Fibroblast of lung (primary cell): ENCODE measurements at places on chromosomes 5 and 9. TPM values are rescaled to one million over a fixed set of nuclear protein-coding genes. Genes with fewer than 3 reads are reported as not detected.

GRCh38 chr5:73472116-73472515 lies 23.5 kb upstream of the FOXD1 start:
- DNase-seq = no peak

DNA sequence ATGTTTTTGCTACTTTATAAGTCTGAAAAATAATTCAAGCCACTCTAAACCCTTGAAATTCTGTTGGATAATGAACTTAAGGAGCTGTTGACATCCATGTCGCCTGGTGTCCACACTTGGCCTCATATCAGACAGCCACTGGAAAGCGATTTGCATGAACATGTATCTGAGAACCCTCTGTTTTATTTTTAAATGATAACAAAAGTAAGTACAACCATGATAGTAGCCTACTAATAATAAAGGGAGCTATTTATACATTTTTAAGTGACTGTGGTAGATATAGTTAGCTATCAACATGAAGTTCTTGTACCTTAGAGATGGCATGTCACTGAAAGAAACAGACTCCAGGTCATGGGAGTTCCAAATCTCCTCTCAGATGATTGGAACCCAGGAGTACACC lies 53.3 kb downstream of the PLCXD3 start:
- no peak for DNase-seq

DNA sequence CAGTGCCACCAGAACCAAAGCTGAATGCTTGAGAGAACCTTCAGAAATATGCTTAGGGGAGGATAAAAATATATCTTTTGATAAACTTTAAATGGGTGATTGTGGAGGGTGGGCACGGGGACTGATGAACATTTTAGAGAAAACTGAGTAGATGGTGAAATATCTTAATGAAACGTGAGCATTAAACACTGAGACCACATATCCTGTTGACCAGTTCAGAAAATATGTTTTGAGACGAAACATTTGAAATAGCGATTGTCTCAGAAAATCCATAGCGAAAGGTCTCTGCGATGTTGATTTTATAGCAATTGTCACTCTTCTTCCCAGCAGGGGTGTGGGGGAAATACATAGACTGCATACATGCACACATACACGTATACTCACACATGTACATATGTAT lies 231.0 kb downstream of the ESM1 start:
- peak; percentile 31 for DNase-seq

DNA sequence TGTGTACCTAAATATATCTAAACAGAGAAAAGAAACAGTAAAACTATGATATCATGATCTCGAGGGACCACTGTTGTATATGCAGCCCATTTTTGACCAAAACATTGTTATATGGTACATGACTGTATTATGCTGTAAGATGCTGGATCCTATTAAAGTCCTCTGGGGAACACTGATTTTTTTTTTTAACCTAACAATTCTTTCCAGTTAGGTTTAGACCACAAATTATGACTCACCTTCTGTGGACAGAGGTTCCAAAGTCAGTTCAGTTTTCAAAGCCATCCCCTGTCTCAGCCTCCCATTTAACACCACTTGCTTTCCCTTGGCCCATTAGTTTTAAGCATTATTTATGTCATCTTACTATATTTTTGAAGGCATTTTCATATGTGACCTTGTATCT lies 27.1 kb downstream of the TRMO start:
- DNase-seq = no peak

Gene BAAT
- total RNA-seq = not detected in 2 replicates

DNA sequence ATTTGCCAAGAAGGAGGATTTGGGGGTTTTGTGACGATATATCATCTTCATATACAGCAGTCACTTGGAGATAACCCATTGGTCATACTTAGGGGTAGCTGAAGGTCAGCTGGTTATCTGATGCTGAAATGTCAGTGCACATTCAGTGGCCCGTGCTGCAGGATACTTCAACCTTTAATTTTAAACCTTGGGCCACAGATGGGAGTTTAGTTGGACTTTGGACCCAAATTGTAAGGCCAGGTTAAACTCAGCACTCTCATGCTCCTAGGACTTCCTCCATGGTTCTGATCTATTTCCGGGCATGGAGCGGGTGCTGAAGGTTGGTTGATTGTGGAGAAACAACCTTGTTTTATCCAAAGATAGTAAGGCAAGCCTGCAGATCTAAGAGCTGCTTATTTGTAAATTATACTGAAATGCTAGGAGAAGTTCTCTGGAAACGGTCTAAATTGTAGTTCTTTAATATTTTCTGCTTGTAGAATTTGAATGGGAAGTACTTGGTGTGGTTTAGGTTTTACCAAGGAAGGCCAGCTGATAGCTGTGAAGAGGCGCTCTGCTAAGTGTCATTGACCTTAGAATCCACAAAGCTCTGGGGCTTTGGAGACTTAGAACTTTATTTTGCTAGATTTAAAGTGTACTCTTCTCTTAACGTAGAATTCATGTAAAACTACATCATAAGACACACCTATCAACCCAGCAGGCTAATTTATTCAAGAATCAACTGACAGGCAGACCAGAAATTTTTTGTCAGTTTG lies 38.6 kb downstream of the SLC44A1 start:
- DNase-seq = no peak

Gene DRD1
- 2.0 and 2.6 TPM in 2 replicates for total RNA-seq

- DNase-seq = peak; percentile 4
Measured at GRCh38 chr9:121122246-121123032, 47.7 kb downstream of the CNTRL start.

- no peak for DNase-seq
Measured at GRCh38 chr5:57452885-57453284, 29.7 kb downstream of the ACTBL2 start.

GRCh38 chr5:34959323-34959722 lies 30.0 kb downstream of the DNAJC21 start:
- DNase-seq = peak; percentile 80

Gene BTNL8
- total RNA-seq = not detected in 2 replicates

DNA sequence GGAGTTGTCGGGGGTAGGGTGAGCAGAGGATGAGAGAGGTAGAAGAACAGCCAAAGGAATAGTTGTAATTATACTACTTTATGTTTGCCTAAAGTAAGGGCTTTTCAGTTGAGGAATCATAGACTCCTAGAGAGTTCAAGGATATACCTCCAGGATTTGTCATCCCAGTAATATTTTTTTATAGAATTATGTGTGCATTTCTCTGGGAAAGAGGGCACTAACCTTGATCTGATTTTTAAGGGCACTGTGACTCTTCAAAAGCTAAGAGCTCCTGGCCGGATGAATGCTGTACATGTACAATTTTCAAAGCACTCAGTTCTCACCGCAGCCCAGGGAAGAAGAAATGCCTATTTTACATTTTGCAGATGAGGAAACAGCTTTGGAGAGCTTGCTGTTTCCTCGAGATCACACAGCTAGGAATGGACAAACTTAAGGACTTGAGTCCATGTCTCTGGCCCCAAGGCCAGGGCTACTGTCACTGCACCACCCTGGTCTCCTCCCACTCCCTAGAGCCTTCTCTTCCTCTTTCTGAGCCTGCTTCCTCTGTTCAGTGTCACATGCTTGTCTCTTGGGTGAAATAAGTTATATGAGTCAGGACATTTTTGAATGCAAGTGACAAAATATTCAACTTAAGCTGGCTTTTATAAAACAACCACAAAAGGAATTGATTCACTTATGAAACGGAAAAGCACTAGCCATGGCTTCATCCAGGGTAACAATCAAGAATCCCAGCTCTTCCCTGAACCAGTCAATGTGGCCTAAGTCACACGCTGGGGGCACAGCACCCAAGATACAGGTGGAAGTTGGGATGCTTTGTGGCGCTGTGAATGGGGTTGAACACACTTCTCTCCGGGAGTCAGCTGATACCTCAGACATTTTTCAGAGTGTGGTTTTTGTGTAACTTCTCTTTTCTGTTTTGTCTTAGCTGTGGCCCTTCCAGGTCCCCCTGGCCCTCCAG lies 45.7 kb upstream of the TGFBR1 start:
- DNase-seq = no peak

GRCh38 chr5:136042665-136043121 lies 13.9 kb downstream of the TGFBI start:
- DNase-seq = no peak

- DNase-seq = no peak
Measured at GRCh38 chr9:85453850-85454249, 287.9 kb downstream of the AGTPBP1 start.

GRCh38 chr5:16617274-16617968 lies 624 bp upstream of the RETREG1 start:
- DNase-seq = no peak

DNA sequence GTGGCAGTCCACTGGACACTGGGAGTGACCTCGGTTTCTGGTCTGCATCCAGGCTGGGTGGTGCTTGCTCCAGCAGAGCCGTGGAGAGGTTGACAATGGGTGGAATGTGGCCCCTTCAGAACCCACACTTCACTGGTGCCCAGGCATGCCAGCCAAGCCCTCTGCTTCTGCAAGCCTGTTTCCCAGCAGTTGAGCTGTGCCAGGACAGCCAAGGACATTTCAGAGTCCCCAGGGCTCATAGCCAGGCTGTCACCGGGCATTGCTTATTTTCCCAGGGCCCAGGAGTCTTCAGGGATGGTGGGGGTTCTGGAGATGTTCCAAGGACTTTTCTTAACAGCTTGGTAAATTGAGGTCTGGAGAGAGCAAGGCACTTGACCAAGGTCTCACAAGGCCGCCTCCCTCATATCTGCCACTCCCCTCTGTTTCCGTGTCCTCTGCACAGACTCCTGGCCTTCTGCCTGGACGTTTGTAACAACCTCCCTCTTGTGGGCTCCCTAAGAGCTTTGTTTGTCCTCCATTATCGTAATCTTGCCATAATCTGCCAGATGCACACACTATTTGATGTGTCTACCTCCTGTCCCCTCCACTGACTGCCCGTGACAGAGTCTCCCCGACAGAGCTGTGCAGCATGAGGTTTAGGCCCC lies 3.8 kb upstream of the NDST1 start:
- no peak for DNase-seq

DNA sequence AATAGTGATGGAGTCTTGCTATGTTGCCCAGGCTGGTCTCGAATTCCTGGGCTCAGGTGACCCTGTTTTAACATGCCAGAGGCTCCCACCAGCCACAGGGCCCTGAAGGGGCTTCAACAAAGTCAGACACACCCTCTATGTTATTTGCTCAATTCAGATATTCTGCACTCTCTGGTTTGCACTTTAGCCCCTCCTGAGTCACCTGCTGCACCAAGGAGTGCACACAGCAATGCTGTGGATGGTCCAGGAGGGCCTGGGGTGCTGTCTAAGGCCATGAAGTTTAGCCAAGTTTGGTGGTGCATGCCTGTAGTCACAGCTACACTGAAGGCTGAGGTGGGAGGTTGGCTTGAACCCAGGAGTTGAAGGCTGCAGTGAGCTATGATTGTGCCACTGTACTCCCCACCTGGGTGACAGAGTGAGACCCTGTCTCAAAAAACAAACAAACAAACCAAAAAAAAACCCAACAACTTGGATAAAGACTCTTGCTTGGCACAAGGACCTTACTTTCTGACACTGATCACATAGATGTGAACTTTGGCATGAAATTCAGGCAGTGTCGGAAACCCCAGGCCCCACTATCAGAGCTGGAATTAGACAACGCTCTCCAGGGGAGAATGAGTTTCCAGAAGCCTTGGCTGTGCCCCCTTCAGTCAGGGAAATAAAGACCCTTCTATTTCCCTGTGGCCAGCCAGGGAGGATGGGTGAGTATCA lies 39.7 kb upstream of the CDKN2AIPNL start:
- DNase-seq = no peak

Gene GFM2
- 36.7 and 51.7 TPM in 2 replicates for total RNA-seq

DNA sequence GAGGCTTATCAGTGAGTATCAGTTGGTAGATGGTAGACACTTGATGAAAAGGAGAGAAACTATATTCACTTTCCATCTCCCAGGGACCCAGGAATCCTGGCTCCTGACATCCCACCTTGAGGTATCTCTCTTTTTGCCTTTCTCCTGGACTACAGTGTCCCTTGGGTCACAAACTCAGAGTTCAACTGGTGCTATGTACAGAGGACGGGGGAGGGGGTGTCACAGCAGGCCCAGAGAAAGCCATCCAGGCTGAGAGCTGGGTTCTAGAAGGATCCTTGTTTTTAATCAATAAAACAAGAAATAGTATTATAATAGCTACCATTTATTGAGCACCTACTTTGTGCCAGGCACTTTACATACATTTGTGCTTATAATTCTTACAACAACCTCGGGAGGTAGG lies 10.3 kb downstream of the MYORG start:
- no peak for DNase-seq

GRCh38 chr9:123377211-123377971 lies 21.4 kb downstream of the CRB2 start:
- peak; percentile 30 for DNase-seq

Gene PRDM9
- total RNA-seq = not detected in 2 replicates

- peak; percentile 42 for DNase-seq
Measured at GRCh38 chr9:109857336-109857735, 77.3 kb downstream of the PALM2AKAP2 start.

DNA sequence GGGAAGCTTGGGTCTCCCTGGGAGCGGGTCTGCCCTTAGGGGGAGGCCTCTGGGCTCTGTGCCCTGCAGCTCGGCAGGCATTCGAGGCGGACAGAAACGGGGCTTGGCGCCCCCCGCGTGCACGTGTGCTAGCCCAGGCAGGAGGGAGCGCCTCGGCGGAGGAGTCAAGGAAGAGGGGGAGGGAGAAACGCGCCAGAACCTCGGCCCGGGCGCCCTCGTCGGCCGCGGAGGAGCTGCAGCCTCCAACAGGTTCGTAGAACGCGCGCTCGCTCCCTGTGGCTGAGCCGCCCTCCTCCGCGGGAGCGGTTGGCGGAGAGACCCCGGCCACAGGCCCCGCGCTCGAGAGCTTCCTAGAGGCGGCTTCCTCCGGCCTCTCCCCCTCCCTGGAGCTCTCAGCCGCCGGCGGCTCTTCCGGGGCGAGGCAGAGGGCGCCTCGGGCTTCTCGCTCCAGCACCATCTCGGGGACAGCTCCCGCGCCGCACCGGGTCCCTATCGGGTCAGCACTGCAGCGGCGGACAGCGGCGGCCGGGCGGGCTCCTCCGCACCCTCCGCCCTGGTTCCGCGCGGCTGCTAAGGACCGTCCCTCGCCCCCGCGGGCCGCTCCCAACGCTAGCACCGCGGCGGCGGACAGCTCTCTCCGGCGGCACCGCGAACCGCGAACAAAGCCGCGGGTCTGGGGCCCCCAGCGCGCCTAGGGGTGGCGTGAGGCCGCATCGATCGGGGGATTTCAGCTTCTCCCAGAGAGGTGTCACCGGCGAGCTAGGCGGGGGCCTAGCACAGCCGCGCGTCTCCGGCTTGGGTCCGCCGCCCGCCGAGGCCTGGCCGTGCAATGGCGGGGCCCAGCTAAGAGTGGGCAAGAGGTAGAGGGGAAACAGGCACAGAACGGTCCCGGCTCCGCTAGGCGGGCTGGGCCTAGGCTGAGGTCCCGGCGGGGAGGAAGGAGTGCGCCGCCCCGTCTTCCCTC lies 74.6 kb upstream of the CPLX2 start:
- DNase-seq = peak; percentile 83
